ENCODE measurements at places on chromosomes 13 and 19. TPM values are rescaled to one million over a fixed set of nuclear protein-coding genes. Genes with fewer than 3 reads are reported as not detected.

GRCh38 chr19:43619262-43620060 is at the start of gene ZNF428:
Gene ZNF428 (minus strand): TSS chr19:43619629. CDS start chr19:43614304, 5,325 bp downstream.
- peak within 1 kb of the TSS; percentile 90 for H3K4me3 ChIP-seq
- no peaks in the 10 kb centered on the region for H3K27me3 ChIP-seq
- H3K27ac ChIP-seq: peak within 1 kb of the TSS; percentile 77
- peak; percentile 88 for DNase-seq
- no peaks in the 10 kb centered on the region for H3K36me3 ChIP-seq

GRCh38 chr13:113304121-113304520 is 7.1 kb downstream of the LAMP1 start:
- no peak overlapping the region for H3K4me3 ChIP-seq
- H3K4me1 ChIP-seq: peaks cover 12% of the 10 kb centered on the region
- DNase-seq: no peak
- no peak overlapping the region for H3K27ac ChIP-seq

GRCh38 chr13:79593641-79594275 is 112.8 kb downstream of the NDFIP2 start:
- H3K27ac ChIP-seq: no peak overlapping the region
- no peak overlapping the region for H3K4me3 ChIP-seq
- H3K4me1 ChIP-seq: no peaks in the 10 kb centered on the region

GRCh38 chr13:51033421-51034185 is 77.5 kb downstream of the C13orf42 start:
- no peaks in the 10 kb centered on the region for H3K27me3 ChIP-seq
- no peaks in the 10 kb centered on the region for H3K36me3 ChIP-seq
- no peak overlapping the region for H3K4me3 ChIP-seq
- DNase-seq: no peak
- no peak overlapping the region for H3K27ac ChIP-seq
- no peaks in the 10 kb centered on the region for H3K4me1 ChIP-seq

- no peak for DNase-seq
- no peak overlapping the region for H3K27ac ChIP-seq
- peaks cover 30% of the 10 kb centered on the region for H3K4me1 ChIP-seq
Measured at GRCh38 chr13:50592412-50593155, 250.9 kb downstream of the DLEU7 start.

The PPP1R12C gene
- total RNA-seq: 165 TPM
